Activated effector memory CD4-positive, alpha-beta T cell treated with anti-CD3 and anti-CD28 coated beads, Interleukin-2, amount 50 U/mL, for 16 hours (primary cell): ENCODE measurements at places on chromosomes 16 and 17.

DNA sequence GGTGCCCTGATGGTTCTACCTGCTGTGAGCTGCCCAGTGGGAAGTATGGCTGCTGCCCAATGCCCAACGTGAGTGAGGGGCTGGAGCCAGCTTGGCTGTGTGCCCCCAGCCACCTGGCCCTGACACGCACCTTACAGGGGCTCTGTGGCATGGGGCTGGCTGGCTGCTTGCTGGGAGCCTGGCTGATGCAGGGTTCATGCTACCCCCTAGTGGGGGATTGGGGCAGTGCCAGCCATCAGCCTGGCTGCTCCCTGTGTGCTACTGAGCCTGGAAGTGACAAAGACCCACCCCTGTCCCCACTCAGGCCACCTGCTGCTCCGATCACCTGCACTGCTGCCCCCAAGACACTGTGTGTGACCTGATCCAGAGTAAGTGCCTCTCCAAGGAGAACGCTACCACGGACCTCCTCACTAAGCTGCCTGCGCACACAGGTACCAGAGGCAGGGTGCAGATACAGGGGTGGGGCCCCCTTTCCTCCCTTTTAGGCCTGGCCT, 5.7 kb downstream of the GRN start:
- peak; percentile 89 for DNase-seq

DNA sequence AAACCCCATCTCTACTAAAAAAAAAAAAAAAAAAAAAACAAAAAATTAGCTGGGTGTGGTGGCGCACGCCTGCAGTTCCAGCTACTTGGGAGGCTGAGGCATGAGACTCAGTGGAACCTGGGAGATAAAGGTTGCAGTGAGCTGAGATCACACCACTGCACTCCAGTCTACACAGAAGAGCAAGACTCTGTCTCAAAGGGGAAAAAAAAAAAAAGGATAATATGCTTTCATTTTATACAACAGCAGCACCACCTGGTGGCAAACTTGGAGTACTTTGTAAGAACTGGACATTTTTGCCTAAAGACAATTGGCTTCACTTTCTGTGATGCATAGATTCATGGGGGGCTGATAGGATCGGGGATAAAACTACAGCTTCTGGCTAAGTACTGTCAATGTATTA, 8.5 kb downstream of the CHTF8 start:
- peak; percentile 82 for DNase-seq

GRCh38 chr16:51971184-51971583, 575.8 kb downstream of the TOX3 start:
- DNase-seq = no peak

GRCh38 chr16:1691276-1691675, 13.2 kb downstream of the JPT2 start:
- no peak for DNase-seq

- DNase-seq = no peak
Observed at GRCh38 chr17:2800367-2800766, 4.1 kb downstream of the RAP1GAP2 start.

DNA sequence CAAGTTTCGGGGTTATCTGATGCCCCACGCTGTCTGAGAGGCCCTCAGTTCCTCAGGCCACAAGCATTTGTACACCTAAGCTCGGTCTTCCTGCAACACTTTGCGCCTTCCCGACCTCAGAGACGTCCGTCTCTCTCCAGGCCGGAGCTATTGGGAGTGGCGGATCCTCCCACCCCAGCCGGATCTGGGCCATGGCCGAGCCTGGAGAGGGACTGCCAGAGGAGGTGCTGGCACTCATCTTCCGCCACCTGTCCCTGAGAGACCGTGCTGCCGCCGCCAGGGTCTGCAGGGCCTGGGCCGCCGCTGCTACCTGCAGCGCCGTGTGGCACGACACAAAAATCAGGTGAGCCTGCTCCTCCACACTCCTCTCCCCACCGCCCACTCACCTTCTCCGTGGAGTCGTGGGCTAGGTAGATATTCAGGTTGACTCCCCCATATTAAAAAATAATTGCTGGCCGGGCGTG, 1.9 kb downstream of the FBXL8 start:
- no peak for DNase-seq

DNA sequence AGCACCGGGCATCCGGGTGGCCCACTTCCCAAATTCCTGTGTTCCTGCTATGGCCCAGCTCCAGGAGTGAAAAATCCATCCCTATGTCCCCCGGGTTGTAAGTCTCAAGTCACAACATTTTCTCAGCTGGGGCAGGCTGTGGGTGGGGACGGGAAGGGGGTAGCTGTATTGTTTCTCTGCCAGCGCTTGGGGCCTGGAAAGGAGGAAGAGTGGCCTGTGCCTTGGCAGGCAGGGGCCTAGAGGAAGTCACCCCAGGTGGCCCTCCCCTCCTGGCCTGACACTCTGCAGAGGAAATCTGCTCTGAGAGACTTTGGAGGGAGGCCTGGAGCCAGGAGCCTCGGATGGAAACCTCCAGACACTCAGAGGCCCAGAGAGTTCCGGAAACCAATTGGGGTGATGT, 10.6 kb upstream of the SCN4A start:
- DNase-seq = no peak

DNA sequence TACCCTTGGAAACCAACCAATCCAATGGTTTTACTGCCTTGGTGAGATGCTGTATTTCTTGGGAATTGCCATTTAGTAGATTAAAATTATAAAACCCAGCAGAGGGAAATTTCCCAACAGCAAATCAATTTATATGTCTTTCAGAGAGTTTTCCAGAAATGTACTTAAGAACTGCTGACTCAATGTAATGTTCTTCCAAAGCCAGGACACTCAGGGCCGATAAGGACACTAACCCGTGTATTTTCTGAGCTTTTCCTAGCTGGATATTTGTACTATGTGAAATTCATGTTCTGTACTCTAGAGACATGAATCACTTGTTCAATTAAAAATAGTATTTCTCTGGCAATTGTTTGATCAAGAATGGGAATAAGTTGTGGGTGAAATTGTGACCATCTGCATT, 121.4 kb downstream of the KCNJ2 start:
- no peak for DNase-seq

GRCh38 chr17:48024149-48025039, 13.2 kb downstream of the COPZ2 start:
- peak; percentile 83 for DNase-seq

DNA sequence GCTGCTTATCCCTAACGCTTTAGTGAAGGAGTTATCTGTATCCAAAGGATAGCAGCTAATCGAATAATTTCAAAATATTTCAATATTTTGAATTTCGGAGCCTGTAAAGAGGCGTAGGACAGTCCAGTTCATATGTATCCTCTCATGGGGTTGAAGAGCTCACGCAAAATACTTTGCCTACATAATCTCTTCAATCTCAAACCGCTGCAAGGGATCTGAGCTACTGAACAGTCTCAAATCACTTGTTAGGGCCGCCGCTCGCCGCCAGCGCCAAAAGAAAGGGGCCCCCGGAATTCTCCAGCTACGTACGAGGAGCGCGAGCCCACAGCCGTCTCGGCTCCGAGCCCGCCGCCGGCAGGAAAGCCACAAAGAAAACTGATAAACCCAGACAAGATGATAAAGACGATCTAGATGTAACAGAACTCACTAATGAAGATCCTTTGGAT, 601 bp upstream of the RFWD3 start:
- DNase-seq = peak; percentile 75

DNA sequence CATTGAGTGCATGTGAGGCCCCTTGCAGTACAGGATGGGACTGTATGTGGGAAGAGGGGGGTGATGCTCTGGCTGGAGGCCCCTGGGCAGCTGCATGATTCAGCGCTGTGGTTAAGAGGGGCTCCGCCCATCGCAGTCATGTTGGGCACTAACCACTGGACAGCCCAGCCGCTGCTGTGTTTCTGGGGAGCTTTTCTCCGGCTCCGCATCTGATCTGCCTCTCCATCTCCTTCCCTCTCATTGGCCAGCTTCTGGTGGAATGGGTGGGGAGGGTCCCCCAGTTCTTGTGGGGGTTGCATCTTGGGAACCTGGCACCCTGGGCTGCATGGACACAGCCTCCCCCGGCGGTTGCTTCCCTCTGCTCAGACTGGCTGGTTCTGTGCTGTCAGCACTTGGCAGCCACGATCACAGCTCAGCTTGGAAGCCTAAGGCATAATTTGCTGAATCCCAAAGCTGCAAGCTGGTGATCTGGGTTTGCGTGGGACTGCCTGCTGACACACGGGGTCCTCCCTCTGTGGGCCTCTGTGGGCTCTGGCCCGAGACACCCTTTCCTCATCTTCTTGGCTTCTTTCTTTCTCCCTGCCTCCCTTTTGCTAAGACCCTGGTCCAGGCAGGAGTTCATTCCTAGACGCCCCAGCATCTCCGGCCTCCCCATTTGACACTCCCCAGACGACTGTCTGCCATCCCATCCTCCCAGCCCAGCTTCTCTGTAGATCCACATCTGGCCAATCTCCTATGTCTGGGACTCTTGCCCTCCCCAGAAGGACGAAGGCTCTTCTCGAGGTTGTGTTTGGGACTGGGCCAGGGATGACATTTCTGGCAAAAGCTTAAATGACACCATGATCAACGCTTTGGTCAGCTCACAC, 168.3 kb downstream of the SEC14L1 start:
- DNase-seq = no peak

- no peak for DNase-seq
Observed at GRCh38 chr17:48468299-48468698, 38.3 kb upstream of the SKAP1 start.

DNA sequence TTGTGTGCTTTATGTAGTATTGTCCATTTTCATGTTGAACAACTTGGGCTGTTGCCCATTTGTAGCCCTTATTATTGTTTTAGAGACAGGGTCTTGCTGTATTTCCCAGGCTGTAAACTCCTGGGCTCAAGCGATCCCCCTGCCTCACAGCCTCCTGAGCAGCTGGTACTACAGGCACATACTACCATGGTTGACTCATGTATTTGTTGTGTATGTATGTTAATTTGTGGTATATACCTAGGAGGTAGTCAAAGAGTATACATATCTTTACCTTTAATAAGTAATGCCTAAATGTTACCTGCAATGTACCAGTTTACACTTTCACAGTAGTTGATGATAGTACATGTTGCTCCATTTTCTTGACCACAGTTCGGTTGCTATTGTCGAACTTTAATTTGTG, 18.1 kb downstream of the PPM1D start:
- no peak for DNase-seq

DNA sequence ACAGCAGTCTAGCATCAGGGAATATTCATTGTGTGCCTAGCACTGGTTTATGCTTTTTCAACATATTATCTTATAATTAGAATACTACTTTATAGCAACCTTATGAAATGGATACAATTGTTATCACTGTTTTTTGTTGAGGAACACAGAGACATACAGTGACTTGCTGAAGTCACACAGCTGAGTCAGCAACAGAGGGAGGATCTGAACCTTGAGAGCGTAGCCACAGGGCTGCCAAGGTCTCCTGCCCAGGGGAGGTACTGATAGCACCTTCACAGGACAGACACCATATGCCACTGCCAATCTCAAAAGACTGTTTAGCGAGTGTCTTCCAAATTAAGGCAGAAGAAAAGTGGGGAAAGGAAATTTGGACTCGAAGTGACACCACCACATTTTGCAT, 63.0 kb downstream of the GTF3C1 start:
- DNase-seq = no peak

GRCh38 chr17:53896047-53896446, 73.3 kb downstream of the KIF2B start:
- no peak for DNase-seq

DNA sequence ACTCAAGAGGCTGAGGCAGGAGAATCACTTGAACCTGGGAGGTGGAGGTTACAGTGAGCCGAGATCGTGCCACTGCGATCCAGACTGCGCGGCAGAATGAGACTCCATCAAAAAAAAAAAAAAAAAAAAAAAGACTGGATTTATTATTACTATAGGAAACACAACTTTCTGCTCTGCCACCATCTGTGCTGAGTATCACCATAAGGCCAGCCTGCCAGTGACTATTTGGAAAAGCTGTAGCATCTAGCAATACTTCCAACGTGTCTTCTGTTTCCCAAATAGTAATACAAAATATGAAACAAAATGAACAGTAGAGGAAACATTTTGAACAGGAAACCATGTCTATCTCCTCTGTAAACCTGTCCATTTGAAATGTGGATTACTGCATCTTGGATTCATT, 43.6 kb upstream of the CRYM start:
- DNase-seq = no peak

GRCh38 chr17:61309362-61310256, 90.0 kb upstream of the TBX2 start:
- DNase-seq = no peak

GRCh38 chr16:12548270-12548983, 255.3 kb downstream of the CPPED1 start:
- DNase-seq = no peak

GRCh38 chr17:61400066-61400716, 548 bp downstream of the TBX2 start:
- DNase-seq = no peak

GRCh38 chr17:3935825-3936355, 19.6 kb upstream of the P2RX1 start:
- DNase-seq = no peak

GRCh38 chr17:40322358-40323315, 13.7 kb downstream of the RARA start:
- DNase-seq = peak; percentile 94

DNA sequence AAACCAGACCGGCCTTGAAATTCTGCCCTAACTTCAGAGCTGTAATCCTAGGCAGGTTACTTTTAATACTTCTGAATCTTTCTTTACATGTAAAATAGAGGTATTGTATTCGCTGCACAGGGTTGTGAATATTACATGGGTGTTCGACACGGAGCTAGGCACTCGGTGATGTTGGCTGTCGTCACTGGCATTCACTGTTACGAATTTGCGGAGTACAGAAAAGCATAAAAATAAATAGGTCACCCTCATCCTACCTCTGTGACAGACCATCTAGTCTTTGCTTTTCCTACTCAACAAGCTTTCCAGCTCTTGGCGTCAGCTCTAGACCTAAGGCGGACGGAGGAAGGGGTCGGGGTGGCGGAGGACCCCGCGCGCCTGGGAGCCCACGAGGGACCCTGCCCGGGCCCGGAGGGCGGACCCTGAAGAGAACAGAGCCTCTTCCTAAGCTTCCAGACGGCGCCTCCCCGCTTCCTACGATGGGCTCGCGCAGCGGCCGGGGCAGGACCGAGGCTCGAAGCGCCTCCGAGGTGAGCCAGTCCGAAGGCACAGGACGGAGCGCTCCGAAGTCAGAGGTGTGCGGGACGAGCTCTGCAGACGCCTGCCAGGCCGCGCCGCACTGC, 879 bp upstream of the SPG7 start:
- DNase-seq = no peak

DNA sequence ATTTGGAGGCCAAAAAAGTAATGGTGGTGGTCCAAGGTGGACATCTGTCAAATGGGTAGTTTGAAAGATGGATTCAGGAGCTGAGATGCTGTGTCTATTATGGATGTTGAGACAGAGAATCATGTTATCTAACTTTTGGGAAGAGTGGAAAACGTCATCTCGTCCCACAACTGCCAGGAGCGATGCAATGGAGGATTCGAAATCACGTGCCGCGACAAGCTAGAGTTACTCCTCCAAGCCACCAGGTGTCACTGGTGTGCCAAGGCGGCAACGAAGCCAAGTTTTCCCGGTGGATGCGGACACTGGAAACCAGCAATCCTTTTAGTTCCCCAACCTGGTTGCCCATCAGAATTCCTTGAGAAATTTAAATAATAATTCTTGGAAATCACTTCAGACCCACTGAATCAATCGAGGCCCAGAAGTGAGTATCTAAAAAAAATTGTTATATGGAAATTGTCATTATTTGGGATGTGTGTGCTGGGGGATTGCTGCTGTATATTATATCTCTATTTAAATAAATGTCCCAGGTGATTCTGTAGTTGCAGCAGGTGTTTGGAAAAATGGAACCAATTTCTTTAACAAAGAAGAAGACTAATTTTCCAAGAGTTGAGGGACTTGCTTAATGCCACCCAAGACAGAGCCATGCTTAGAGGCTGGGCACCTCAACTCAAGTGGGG, 206.1 kb downstream of the HAPSTR1 start:
- DNase-seq = no peak
